Anterior cingulate cortex (tissue), 58 donors: ENCODE measurements at places on chromosomes 6 and 20.

GRCh38 chr6:2229039-2229438 is 16.4 kb downstream of the GMDS start:
- DNase-seq = no peak

- no peak for DNase-seq
Measured at GRCh38 chr6:26232940-26233648, 131.9 kb upstream of the BTN3A2 start.

DNA sequence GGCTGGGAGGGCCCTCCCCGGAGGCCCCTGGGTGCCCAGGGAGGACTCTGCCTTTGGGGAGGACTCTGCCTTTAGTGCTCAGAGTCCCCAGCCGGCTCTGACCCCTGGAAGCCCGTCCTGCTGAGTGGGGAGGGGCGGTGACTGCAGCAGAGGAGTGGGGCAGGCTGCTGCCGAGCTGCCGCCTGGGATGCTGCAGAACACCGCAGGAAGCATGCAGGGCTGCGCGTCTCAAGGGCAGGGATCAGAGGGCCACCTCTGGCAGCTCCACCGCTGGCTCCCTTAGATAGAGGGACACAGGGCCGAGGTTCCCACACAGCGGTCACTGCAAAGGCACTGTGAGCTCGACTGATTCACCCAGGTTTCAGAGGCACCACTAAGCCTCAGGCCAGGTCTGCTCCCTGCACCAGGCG is 82.2 kb upstream of the GATA5 start:
- DNase-seq = no peak

- DNase-seq = no peak
Measured at GRCh38 chr6:33000055-33000454, 9.3 kb downstream of the HLA-DOA start.

GRCh38 chr6:151065027-151065815 is 174.5 kb upstream of the AKAP12 start:
- no peak for DNase-seq

DNA sequence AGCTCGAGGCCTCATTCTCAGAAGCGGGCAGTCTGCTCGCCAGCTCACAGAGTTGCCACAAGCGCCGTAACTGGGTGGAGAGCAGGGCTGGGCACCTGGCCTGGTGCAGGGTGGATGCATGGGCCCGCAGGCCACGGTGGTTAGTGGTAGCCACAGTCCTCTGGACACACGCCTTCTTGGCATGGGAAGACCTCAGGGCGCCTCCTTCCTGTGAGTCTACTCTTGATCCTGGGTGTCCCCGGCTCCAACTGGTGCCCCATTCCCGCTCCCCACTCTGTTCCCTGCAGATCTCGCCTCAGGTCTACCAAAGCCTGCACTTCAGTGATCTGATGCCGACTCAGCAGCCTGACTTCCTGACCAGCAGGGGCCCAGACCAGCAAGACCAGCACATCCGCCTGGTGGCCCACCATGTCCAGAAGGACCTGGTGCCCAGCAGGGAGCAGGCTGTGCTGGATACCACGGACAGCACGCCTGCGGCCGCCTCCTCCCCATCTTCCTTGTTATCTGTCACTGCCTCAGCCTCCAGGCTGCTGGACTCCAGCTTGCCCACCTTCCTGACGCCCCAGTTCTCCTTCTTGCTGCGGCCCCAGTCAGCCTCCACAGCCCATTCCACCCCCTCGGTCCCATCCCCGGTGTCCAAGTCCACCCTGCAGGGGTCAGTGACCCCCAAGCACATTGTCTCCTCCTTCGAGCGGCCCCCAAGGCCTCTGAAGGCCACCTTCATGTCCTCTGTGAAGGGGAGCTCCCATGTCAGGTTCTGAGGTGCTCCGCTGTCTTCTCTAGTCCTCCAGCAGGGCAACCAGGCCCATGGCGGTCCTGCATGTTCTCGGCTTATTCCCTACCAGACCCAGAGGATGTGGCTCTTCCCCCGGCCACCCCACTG is 43.1 kb downstream of the SUN5 start:
- no peak for DNase-seq

- DNase-seq = no peak
Measured at GRCh38 chr6:128067446-128068118, 166.7 kb upstream of the THEMIS start.

GRCh38 chr6:140641412-140641811 is 1267.0 kb upstream of the CITED2 start:
- no peak for DNase-seq

- no peak for DNase-seq
Measured at GRCh38 chr6:52908526-52908925, 972 bp downstream of the GSTA3 start.
